ENCODE measurements at places on chromosomes 7 and 10.

DNA sequence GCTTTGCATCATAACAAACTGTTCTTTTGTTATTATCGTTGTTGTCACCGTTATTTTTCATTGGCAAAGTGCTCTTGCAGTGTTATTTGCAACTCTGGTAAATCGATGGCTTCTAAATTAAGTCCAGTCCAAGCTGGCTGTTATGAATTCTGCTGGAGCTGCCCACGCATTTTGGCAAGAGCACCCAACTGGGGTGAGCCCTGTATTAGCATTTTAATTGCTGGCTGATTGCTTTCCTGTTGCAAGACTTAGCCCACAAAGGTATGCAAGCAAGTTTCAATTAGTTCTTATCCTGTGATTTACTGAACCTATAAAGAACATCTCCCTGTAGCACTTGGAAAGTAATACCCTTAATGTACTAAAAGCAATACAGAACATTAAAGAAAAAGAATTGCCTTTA is 226.8 kb downstream of the ACTR3B start:
- DNase-seq: no peak

- no peak for DNase-seq
Measured at GRCh38 chr7:5420067-5420880, 3.4 kb downstream of the TNRC18 start.

GRCh38 chr10:98270073-98270740 is 2.2 kb upstream of the LOXL4 start:
- no peak for DNase-seq

GRCh38 chr7:44906965-44907364 is 21.6 kb upstream of the PURB start:
- DNase-seq: no peak

DNA sequence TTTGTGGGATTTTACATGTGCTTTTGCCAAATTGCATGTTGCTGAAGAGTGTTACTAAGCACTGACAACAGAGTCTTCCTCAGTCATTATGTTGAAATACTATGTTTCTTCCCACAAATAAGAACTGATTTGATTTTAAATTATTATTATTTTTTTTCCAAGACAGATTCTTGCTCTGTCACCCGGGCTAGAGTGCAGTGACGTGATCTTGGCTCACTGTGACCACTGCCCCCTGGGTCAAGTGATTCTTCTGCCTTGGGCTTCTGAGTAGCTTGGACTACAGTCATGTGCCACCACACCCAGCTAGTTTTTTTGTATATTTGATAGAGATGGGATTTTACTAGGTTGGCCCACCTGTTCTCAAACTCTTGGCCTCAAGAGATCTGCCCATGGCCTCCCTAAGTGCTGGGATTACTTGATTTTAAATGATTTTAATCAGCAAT is 42.3 kb downstream of the MINPP1 start:
- no peak for DNase-seq

GRCh38 chr7:107937531-107937930 is 46.5 kb downstream of the DLD start:
- DNase-seq: no peak

DNA sequence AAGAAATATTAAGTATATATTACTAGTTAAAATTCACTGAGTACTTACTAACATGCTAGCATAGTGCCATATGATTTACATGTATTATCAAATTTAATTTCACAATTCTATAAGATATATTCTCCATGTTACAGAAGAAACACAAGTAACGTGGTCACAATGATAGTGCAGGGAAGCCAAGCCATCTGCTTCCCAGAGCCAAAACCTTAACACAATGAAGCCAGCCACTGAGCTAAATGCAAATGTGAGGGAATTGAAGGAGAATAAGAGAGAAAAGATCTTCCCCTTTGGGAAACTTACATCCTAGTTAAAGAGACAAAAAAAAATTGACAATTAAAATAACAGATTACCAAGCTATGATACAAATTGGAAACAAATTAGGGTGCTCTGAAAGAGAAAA is 63.6 kb downstream of the ELAPOR2 start:
- no peak for DNase-seq

DNA sequence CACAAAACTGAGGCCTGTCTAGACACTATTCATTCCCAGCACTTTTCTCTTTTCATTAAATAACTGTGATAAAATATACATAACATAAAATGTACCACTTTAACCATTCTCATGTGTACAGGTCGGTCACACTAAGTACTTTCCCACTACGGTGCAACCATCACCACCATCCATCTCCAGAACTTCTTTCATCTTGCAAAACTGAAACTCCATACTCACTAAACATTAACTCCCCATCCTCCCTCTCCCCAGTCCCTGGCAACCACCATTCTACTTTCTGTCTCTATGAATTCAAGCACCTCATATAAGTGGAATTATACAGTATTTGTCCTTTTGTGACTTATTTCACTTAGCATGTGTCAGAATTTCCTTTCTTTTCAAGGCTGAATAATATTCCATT is 53.0 kb downstream of the ARHGAP12 start:
- no peak for DNase-seq

DNA sequence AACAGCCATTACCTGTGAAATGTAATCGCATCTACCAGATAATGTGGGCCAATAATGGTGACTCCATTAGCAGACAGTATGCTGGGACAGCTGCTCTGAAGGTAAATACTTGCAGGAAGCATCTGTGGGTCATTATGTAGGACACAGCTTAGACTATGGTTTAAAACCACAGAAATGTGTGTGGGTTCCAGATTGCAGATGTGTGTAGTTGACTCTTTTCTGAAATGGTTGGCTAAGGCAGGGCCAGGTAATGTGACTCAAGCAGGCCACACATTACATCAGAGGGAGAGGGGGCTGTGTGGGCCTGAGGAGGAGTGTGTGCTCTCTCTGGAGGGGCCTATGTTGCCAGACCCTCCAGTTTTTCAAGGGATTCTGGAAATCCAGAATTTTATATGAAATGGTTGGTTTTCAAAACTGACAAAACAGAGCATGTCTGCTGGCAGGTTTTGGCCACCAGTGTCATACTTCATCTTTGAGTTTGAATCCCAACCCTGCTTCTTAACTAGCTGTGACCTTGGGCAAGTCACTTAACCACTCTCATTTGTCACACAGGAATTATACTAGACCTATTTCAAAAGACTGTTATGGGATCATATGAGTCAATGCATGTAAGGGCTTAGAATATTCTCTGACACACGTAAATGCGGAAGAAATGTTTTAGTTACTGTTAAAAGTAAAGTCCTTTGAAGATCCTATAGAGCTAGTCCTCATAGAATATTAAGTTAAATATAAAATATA is 64.5 kb downstream of the MCMBP start:
- no peak for DNase-seq

- DNase-seq: no peak
Measured at GRCh38 chr7:135168001-135168400, 2.5 kb downstream of the CYREN start.

- DNase-seq: no peak
Measured at GRCh38 chr10:124949543-124949942, 7.6 kb downstream of the ZRANB1 start.

DNA sequence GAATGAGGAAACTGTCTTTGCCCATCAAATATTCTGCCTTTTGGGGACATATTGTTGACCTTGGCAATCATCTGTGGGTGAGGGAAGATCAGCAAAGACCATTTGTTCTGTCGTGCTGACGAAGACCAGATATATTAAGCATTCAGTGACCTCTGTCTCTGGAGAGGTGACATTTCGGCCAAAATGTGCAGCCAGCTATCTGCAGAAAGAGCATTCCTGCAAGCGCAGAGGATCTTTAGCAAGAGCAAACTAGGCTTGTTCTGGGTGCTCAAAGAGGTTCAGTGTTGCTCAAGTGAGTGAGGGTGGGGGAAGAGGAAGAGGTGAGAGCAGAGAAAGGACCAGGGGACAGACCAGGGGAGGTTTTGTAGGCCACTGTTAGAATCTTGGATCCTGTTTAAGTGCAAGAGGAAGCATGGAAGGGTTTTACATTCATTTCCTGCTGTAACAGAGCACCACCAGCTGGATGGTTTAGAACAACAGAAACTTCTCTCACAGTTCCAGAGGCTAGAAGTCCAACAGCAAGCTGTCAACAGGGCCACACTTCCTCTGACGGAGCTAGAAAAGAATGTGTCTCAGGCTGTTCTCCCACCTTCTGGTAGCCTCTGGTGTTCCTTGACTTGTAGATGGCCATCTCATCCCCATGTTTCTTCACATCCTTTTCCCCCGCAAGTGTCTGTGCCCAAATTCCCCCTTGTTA is 11.2 kb downstream of the C10orf120 start:
- no peak for DNase-seq

DNA sequence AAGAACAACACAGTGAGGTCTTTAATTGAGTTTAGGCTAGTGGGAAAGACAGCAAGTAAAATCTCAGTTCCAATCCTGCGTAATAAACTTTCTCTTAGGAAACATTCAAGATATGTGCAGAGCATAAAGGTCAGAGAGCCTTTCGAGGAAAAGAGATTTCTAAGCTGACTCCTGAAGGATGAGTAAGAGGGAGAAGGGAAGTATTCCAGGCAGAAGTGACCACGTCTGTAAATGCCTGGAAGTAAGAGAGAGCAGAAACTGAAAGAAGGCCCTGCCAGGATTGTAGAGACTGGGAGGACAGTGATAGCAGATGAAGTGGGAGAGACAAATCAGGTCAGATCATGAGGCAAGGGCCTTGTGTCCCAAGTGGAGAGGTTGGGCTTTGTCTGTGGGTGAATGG is 41.8 kb downstream of the PNLIPRP3 start:
- no peak for DNase-seq

DNA sequence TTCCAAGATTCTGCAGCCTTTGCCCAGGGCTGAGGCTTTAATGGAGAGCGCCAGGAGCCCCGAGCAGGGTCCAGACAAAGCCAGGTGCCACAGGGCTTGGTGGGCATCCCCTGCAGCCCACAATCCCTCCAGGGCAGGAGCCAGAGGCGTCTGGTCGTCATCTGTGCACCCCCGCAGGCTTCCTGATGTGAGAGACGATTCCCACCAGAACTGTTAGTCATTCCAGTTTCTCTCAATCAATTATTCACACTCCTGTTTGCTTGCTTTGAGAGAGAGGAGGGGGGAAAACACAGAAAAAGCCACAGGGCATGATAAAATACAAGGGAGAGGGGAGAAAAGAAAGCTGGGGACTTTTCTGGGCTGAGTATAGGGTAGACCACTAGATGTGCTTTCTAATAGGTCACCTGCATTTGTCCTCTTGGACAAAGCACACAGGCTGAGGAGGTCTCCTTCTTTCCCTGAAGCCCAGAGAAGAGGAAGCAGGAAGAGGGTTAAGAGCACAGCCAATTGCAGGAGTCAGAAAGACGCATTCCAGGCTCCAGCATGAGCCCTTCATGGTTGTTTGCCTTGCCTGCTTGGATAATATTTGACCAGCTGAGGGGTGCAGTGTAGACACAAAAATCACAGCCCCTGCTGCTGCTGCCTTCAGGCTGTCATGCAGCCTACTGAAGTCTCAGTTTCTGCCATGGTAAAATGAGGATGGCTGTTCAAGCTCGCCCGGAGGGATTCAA is 194.4 kb downstream of the PLXNA4 start:
- DNase-seq: no peak

DNA sequence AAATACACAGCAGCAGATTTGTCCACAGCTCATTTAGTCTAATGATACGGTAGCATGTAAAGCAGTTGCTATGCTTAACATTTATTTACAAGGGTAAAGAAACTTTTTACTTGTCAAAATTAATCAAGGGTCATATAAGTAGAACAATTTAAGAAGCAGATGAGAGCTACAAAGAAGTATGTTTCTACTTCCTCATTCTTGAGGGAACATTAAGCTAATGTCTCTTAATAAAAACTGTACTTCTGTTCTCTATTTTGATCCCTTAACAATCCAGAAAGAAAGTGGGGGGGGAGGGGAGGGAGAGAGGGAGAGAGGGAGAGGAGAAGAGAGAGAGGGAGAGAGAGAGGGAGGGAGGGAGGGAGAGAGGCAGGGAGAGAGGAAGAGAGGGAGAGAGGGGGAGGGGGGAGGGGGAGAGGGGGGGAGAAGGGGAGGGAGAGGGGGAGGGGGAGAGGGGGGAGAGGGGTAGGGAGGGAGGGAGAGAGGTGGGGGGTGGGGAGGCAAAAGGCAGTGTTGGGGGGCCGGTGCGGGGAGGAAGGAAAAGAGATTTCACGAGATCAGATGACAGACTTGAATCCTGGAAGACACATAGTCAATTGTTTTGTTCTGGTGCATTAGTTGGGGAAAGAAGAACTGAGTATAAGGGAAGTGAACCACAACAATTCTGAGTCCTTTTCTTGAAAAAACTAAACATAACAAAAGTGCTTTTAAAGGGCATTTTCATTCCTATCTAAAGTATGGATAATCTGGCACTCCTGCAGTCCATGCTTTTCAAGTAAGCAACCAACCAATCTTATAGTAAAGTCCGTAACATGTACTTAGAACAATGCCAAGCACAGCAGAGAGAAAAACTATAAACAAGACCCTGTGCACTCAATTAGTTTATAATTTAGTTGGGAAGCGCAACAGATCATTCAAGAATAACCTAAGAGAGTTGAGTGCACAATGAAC is 128.0 kb downstream of the USP6NL start:
- no peak for DNase-seq

DNA sequence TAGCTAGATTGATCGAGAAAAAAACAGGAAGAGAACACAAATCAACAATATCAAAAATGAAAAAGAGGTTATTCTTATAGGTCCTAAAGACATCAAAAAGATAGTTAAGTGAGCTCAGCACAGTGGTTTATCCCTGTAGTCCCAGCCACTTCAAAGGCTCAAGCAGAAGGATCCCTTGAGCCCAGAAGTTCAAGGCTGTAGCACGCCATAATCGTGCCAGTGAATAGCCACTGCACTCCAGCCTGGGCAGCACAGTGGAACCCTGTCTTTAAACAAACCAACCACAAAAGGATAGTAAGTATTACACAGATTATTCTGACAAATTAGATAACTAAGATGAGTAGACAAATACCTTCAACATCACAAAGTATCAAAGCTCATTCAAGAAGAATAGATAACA is 83.2 kb downstream of the HBP1 start:
- no peak for DNase-seq

DNA sequence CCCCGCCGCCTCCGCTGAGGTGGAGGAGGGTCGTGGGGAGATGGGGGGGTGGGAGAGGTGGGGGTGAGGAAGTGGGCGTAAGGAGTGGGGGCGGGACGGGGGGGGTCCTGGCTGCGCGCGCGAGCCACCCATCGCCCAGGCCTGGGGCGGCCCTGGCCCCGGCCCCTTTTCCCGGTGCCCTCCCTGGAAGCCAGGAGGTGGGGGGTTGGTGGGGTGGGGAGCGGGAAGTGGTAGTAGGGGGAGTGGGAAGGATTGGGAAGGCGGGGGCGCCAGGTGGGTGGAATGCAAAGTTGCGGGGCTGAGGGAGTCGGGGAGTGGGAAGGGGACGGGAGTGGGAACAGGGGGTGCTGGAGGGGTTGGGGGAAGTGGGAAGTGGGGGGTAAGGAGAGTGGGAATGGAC is 319 bp upstream of the MMD2 start:
- no peak for DNase-seq

DNA sequence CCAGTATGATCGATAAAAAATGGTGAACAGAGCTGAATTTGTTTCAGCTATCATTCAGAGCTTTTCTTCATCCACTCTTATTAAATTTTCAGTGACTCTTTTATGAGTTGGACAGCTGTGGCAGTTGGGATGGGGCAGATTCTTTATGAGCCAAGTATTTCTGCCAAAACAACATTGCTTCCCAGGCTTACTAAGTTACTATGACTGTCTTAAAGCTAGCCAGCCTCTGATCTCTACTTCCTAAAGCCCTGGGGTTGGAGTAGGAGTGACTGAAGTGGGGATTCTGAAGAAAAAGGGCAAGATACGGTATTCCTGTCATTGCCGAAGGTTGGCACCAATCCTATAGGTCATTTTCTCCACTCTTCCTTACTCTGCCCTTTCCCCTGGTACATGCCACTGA is 12.7 kb downstream of the RPP30 start:
- DNase-seq: no peak
